Stimulated activated CD4-positive, alpha-beta T cell treated with anti-CD3 and anti-CD28 coated beads, Interleukin-15, amount 100 ng/mL, for 1 hour (primary cell): ENCODE measurements at places on chromosomes 7 and 10.
A peak's percentile ranks its signal among the peaks of the same experiment; 100 is the strongest.

- DNase-seq, result no peak
Observed at GRCh38 chr10:85187047-85187446, 858.7 kb downstream of the CCSER2 start.

GRCh38 chr7:27526611-27527347 lies 135.9 kb downstream of the HIBADH start:
- DNase-seq, result no peak

DNA sequence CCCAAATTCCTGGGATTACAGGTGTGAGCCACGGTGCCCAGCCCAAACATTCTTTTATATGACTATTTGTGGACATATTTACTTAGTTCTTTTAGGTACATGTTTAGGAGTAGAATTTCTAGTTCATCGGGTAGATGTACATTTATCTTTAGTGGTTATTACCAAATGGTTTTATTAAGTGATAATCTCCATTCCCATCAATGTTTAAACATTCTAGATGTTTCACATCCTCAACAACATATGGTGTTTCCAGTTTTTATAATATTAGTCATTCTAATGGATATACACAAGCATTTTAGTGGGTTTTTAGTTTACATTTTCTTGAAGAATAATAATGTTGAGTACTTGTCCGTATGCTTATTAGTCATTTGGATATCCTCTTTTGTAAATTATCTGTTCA lies 131.7 kb downstream of the RTKN2 start:
- DNase-seq, result no peak

- no peak for DNase-seq
Observed at GRCh38 chr7:90708841-90709317, 112.8 kb downstream of the CDK14 start.

DNA sequence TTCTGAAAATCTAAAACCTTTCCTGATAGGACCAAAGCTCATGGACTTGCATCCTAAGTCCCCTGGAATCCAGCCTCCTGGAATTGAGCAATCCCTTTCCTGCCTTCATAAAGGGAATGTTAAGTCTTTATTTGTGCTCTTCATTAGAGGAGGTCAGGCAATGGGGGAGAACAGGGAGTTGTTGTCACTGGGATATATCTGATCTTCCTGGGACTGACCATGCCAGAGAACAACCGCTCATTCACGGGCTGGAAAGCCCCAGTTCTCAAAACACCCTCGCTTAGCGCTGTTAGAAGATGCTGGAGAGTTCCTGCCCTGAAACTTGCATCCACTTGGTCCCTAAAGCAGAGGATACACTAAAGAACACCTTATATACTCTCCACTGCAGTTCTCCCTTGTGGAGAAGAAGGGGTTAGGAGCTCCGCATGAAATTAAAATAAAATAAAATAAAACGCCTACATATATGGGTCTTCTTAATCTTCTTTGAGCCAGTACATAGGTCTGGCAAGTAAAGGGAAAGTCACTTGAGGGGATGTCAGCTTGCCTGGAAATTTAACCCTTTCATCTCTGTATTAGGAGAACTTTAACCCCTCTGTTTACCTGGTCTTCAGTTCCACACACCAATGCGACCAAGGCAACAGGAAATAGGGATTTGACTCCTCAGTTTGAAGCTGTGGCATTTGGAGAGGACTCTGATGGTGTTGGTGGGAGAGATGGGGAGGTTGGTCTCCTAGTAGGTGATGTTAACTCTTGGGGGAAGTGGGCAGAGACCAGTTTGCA lies 1.2 kb downstream of the SORCS1 start:
- no peak for DNase-seq

DNA sequence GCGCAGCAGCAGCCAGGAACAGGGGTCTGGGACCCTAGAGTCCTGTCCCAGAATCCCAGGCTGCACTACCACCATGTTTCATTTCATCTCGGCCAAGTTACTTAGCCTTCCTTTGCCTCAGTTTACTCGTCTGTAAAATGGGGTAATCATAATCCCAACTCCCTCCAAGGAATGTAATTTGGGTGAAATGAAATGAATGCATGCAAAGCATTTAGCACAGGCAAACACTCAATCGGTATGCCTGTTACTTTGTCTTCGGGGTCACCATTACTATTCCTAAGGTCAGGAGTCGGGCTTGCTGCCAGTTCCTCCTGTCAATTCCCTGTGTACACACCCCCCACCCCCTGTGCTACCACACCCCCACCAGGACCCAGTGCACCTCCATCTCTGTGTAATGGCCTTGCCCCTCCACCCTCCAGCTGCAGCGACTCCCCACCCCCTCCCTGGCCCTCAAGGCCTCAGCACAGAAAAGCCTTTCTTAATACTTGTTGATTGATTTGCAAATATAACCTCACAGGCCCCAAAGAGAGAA lies 1.7 kb downstream of the TNS3 start:
- no peak for DNase-seq

DNA sequence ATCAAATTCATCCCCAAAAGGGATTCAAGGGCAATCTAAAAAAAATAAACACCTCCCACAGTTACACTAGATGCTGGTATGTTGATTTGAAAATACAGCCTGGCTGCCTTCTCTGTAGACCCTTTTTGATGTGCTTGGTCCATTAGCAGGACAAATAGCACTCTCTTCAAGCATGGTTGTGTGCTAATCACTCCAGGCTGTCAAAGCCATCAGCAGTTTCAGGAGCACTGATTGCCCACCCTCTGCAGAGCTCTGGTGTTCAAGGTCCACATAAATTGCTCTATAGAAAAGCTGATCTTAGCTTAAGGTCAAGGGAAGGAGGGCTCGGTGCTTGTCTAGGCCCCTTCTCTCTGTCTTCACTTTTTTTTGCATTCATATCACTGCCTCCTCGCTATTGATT lies 35.4 kb downstream of the PRR15 start:
- DNase-seq, result no peak

GRCh38 chr10:102795453-102796406 lies 41.5 kb downstream of the CYP17A1 start:
- no peak for DNase-seq

DNA sequence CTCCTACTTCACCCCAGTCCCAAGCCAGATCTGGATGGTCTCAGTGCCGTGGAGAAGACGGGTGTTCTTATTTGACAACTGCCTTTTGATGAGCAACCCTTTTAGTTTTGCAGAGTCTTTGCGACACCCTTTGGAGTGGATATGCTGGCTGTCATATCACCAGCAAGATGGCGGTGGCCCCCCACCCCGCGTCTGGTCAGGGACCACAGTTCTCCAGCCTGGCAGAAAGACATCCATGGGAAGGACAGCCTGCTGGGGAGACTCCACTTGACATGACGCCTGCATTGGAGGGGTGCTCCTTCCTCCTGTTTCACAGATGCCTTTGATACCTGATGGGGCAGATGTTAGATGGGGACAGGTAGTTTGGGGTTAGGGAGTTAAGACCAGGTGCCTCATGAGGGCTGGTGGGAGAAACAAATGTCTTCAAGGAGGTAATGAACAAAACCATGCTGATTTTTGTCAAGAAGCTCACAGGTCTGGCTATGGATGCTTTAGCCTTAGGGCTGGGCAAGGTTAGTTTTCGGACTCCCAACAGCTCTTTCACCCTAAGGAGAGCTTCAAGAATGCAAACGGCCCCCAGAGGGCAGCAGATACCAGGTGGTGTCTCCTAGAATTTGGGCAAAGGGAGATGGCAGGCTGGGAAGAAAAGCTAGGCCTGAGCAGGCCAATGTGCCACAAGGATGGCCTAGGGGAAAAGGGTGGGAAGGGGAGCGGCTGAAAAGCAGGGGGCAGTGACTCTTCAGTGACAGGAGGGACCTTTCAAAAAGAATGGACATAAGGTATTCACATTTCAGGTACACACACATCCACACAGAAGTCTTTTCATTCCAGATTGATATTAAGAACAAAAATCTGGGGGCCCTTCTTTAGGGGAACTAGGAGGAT lies 95.2 kb downstream of the CLEC2L start:
- peak; percentile 35 for DNase-seq

DNA sequence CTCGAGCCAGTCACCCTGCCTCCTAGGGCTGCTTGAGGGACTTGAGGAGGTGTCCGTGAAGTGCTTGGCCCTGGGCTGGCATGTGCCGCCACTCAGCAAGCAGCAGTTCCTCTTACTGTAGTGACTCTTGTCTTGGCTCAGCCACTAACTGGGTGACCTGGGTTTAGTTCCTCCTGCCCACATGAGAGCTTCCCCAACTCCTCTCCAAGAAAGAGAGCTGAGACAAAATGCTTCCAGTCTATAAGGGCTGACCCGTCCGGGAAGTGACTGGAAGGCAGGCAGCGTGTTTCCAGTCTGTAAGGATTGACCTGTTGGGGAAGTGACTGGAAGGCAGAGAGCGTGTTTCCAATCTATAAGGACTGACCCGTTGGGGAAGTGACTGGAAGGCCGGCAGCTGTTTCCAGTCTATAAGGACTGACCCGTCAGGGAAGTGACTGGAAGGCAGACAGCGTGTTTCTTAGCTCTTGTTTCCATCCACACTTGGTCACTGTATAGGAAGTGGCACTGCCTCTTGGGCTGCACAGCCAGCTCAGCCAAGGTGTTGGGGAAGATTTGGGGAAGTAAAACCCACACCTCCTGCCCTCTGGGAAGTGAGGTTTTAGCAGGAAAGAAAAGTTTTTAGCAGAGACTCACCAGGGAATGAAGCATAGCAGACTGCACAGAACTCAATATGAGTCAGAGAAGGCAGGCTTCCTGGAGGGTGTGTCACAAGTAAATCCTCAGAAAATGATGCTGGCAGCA lies 53.3 kb upstream of the PPIF start:
- no peak for DNase-seq

- no peak for DNase-seq
Observed at GRCh38 chr7:105691082-105691679, 109.9 kb upstream of the EFCAB10 start.

DNA sequence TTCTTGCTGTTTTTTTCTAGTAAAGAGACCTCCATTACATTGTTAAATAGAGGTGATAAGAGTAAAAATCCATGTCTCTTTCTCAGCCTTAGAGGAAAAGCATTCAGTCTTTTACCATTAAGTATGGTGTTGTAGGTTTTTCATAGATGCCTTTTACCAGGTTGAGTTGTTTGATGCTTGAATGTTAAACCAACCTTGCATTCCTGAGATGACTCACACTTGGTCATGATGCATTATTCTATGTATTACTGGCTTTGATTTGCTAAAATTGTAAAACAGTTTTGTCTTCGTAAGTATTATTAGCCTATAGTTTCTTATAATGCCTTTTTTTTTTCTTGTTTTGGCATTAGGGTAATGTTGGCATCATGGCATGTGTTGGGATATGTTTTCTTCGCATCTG lies 90.0 kb downstream of the ANKRD61 start:
- DNase-seq, result no peak

GRCh38 chr10:62577666-62578291 lies 203.6 kb downstream of the ZNF365 start:
- DNase-seq, result no peak

GRCh38 chr7:133584956-133585668 lies 332.2 kb downstream of the EXOC4 start:
- no peak for DNase-seq

GRCh38 chr7:107609811-107610261 lies 29.8 kb downstream of the BCAP29 start:
- DNase-seq, result no peak

DNA sequence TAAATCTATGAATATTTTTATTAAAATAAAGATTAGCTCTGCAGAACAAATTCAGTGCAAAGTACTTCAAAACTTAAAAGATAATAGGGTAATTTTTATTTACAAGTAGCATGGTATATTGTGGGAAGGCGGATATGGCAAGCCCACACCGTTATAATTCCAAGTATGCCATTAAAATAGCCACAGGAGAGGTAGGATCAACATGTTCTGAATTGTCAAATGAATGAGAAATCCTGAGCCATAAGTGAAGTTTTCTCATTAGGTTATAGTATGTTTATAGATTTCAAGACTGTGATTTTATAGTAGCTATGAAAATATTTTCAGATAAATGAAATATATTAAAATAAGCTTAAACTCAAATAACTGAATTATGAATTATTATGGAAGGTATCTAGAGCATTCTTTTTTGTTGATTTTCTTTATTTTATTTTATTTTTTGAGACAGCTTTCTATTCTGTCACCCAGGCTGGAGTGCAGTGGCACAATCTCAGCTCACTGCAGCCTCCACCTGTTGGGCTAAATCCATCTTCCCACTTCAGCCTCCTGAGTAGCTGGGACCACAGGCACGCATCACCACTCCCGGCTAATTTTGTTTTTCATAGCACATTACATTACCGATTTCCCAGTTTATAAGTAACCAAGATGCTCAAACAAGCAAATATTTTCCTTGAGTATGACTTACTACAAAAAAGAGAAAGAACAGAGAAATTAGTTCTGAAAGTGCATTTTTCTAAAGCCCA lies 956.6 kb downstream of the GATA3 start:
- no peak for DNase-seq
